Osteoblast (primary cell): ENCODE measurements at places on chromosomes 2 and 18. TPM values are rescaled to one million over a fixed set of nuclear protein-coding genes. Genes with fewer than 3 reads are reported as not detected.

- peak overlapping the region; percentile 68 for H3K27ac ChIP-seq
- no peaks in the 10 kb centered on the region for H3K36me3 ChIP-seq
- DNase-seq = peak; percentile 56
- H3K4me1 ChIP-seq = peaks cover 52% of the 10 kb centered on the region
These were observed 87.4 kb upstream of the RBMS1 start for GRCh38 chr2:160581035-160581434.

GRCh38 chr2:218276986-218277755 lies 6.9 kb downstream of the PNKD start:
- peaks cover 80% of the 10 kb centered on the region for H3K36me3 ChIP-seq
- no peaks in the 10 kb centered on the region for H3K27me3 ChIP-seq
- H3K4me3 ChIP-seq = no peak overlapping the region
- peak; percentile 63 for DNase-seq

DNA sequence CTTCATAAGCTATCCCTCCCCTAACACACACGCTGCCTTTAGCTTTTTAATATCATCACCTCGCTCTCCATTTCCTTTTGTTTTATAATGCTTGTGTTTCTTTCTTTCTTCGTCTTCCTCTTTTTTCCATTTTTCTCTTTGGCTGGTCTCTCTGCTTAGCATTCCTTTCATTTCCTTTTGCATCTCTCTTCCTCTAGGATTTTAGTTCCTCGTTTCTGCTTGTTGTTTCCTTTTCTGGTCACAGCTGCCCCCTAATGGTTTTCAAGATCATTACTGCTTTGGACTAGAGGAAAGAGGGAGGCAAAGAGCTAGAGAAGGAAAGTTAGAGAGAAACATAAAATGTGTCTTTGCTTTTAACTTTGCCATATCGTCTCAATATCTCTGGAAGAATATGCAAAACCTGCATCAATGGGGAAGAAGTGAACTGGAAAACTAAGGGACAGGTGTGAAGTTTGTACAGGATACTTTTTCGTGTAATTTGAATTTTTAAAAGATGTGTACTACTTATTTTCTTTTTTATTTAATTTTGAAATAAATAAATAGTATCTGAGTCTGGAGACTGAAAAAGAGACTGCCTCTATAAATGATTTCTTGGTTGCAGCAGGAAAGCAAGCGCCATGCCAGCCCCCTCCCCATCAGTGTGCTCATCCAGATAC lies 6.3 kb upstream of the NRP2 start:
- H3K27me3 ChIP-seq = no peaks in the 10 kb centered on the region
- H3K4me3 ChIP-seq = peak overlapping the region; percentile 52
- H3K4me1 ChIP-seq = peaks cover 14% of the 10 kb centered on the region

DNA sequence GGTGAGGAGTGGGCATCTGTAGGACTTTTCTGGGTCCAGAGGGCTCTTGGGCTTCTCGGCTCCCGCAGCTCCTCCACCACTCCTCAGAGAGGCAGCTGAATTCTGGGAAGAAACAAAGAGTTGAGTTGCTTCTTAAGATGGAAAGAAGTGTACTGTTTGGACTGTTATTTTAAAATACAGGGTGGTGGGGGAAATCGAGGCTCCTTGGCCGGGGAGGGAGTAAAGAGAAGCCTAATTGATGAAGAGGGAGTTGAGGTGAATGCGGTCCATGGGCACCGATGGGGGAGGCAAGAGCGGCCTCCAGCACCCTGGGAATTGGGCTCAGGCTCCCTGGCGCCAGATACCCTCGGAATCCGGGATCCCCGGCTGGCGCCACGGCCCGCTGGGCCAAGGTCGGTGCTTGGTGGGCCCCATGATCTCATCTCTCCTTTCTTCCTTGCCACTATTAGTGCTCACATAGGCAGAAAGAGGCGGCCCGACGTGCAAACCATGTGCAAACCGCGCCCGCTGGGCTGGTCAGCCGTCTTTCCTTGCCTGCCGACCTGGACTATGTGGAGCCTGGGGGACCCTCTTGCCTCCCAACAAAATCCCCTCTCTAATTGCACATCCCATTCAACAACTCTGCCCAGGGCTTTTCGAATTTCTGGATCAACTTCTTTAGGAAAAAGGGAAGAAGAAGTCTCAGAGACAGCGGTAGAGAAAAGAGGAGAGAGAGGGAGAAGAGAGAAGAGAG lies 604 bp upstream of the SIX3 start:
- H3K4me3 ChIP-seq = peak overlapping the region; percentile 67
- H3K27me3 ChIP-seq = peaks cover 96% of the 10 kb centered on the region
- H3K27ac ChIP-seq = no peak overlapping the region
- no peaks in the 10 kb centered on the region for H3K36me3 ChIP-seq
- DNase-seq = peak; percentile 75

DNA sequence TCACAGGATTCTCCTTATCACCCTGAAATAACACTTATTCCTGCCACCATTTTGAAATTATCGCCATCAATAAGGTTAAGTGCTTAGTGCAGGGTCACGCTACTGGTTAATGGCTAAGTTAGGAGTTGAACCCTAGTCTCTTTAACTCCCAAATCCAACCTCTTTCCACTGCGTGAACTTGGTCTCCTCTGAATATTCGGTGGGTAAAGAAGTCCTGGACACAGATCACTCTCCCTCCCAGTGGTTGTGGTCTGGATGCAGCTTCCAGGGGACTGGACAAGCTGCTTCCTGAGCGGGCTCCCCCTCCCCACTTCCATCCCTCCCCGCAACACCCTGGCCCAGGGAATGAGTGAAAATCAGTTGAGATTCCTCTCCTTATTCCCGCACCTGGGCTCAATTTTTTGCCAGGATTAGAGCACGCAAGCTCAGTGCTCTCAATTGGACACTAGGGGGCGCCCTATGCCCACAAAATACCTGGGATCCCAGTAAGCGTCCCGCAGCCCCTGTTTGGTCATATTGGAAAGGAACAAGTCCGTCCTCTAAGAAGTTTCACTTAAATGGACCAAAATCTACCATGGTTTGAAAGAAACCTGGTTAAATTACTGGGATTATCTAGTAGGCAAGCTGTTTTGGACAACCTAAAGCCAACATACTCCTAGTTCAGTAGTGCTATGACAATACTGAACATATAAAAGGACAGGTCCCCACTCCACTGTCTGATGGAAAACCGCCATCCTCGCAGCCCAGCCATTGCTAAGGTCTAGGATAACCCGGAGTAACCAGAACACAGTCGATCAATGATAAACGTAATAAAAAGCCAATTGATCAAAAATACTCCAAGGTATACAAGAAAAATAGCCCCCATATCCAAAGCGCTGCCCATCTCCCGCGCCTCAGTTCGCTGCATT lies 40.4 kb downstream of the DHRS9 start:
- H3K27ac ChIP-seq = no peak overlapping the region
- no peaks in the 10 kb centered on the region for H3K27me3 ChIP-seq
- no peaks in the 10 kb centered on the region for H3K36me3 ChIP-seq
- DNase-seq = peak; percentile 85
- H3K4me3 ChIP-seq = peak overlapping the region; percentile 18

Gene IL36G
- total RNA-seq = not detected in 2 replicates

Gene SCYGR5
- not detected in 2 replicates for total RNA-seq
